ENCODE measurements at places on chromosomes 1 and 21.

- DNase-seq: no peak
Measured at GRCh38 chr1:47487850-47488450, 50.1 kb downstream of the FOXD2 start.

DNA sequence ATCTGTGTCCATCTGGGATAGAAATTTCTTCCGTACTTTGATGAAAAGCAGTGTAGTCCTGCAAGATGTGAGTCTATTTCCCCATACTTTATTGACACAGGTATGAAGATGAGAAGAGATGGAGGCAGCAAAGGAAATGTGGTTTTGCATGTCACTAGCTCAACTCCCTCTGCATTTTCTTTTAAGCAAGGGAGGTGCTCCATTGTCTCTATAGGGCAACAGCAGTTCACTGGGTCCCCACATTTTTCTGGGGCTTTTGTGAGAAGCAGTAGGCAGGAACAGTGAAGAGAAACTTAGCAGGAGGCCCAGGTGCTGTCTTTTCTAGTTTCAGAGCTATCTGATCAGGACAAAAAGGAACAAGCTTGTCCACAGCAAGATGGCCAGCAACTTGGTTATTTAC, 37.1 kb downstream of the C21orf91 start:
- no peak for DNase-seq

GRCh38 chr1:238123201-238123600, 232.5 kb upstream of the ZP4 start:
- DNase-seq: no peak

DNA sequence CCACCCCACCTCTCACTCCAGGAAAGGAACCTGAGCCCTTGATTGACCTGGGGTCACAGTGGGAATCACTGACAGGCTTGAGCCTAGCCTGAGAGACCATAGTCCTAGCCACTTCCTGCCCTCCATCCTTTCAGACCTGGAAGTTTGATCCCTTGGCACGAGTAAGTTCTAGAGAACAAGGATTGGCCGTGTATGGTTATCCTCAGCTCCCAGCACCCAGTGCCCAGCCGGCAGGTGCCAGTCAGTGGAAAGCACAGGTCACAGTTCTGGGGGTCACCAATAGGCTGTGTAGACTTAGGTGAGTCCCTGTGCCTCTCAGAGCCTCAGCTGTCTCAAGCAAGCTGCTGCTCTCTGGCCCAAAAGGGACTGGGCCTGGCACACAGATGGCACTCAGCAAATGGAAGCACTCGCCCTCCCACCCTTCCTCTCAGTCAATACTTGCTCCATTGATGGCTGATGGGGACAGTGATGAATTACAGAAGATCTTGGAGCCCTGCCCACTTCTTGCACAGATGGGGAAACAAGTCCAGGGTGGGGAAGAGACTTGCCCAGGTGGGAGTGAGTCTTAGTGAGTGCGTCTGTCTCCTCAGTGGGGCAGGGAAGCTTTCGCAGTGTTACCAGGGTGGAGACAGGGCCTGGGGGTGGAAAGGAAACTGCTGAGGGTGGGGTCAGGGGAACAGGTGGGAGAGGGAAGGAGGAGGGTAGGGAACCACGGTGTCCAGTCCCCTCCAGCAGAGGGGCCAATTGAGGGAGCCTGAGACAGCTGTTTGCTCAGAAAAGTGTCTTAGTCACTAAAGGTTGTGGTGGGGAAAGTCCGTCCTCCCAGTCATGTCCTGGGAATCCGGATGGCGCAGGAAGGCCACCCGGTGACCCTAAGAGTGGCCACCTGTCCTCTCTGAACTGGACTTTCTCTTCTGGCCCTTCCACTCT, 2.6 kb upstream of the KCNQ4 start:
- no peak for DNase-seq

GRCh38 chr1:11100149-11100493, 452 bp upstream of the EXOSC10 start:
- DNase-seq: no peak

DNA sequence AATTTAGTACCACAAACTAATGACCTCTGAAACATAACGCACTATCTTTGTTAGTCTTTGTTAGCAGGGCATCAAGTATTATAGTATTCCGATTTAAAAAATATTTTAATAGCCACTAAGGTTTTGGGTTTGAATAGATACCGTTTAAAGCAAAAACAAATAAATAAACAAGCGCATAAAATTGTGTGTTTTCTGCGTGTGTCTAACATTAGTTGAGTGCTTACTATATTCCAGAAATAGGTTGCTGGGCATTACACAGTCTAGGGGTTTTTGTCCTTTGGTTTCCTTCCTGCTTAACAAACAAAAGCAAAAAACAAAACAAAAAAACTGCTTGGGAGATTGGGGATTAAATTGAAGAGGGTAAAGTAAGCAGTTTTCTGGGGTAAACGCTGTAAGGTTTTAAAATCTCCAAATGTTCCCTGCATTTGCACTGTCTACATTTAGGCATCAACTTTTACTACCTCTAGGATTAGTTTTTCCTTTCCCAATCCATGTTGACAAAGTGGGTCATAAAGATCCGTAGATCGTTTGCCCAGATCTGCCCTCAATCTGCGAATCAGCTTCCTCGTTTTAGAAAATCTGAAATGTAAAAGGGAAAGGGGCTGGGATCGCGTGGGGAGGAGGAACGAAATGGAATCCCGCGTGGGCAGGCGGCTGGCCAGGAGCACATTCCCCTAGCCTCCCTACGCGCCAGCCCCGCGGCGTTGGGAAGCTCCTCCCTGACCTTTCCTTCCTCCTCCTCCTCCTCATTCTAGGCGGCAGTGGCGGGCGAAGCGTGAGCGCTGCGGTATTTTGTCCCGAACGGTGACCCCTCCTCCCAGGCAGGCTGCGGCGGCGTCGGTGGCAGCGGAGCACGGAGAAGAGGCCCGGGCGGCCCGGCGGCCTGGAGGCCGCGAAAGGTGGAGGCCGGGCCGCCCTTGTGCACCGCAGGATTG, at the start of gene KCTD3:
TSS of gene KCTD3 (plus strand) at position 749 of the 935 bp plus-strand sequence. CDS start 382 bp downstream, outside the sequence.
- no peak for DNase-seq

GRCh38 chr1:175070818-175071217, 3.2 kb downstream of the TNN start:
- DNase-seq: no peak

GRCh38 chr1:17013491-17014320, 2.0 kb upstream of the ATP13A2 start:
- no peak for DNase-seq

GRCh38 chr1:186187601-186188000, 187.5 kb downstream of the TPR start:
- no peak for DNase-seq

GRCh38 chr1:230147253-230148125, 80.5 kb downstream of the GALNT2 start:
- no peak for DNase-seq

GRCh38 chr1:171787686-171788480, 6.4 kb downstream of the METTL13 start:
- DNase-seq: no peak

- DNase-seq: no peak
Measured at GRCh38 chr1:22824466-22824865, 113.8 kb downstream of the EPHB2 start.

GRCh38 chr1:157233131-157233530, 94.9 kb upstream of the ETV3 start:
- no peak for DNase-seq

DNA sequence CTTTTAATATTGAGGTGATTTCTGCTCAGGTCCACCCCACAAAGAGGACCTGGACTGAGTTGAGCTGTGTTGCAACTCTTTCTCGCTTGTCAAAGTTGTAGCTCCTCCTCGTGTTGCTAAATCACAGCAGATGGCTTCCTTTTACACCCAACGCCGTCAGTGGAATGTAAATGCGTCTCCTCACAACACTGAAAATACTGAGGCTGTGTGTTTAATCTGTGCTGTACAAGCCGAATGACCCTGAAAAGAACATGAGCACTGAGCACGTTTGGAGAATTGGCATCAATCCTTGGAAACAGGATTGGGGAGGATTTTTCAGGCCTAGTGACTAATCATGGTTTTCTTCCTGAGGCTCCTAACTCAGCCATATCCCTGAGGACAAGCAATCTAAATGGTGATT, 196.0 kb downstream of the CRB1 start:
- no peak for DNase-seq

DNA sequence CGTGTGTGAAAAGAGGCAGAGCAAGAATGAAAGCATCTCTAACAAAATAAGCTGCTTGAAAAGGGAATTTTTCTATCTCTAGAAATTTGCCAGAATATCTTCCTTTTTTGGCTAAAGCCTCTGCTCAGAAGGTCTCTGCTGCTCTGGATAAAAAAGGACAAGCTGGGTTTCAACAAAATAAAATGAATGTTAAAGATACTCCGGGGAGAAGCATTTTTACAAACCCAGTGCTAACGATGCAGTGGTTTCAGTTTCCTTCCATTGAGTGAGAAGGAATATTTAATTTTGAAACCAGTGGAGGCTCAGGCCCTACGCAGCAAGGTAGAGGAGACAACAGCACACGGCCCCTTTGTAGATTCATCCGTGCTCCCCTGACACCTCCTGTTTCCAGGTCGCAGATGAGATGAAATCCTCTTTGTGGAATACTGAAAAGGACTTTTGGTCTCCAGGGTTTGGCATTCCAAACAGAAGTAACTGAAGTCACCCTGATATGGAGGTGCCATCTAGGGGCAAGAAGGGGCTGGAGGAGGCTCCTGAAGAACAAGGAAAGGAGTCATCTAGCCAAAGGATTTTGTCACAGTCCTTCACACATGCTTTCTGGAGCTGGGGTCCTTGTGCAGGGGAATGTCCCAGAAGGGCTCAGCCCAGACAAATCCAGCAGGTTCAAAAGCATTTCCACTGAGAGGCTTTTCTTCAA, 65.7 kb upstream of the SYT6 start:
- DNase-seq: no peak

DNA sequence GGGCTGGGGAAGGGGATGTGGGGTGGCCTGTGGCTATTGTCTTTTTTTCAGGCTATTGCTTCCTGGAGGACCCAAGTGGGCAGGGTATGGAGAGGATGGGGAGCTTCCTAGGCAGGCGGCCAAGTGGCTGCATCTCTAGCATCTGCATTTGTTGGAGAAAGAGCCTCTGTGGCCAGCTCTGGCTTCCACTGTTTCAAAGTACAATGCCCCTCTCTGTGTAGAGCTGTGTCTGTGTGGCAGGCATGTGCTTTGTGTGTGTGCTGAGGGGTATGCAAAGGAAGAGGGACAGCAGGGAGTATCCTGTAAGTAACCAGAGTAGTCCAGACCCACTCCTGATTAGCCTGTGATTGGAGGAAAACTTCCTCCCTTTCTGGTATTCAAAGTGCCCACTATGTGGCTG, 40.6 kb downstream of the KCNA2 start:
- DNase-seq: no peak

DNA sequence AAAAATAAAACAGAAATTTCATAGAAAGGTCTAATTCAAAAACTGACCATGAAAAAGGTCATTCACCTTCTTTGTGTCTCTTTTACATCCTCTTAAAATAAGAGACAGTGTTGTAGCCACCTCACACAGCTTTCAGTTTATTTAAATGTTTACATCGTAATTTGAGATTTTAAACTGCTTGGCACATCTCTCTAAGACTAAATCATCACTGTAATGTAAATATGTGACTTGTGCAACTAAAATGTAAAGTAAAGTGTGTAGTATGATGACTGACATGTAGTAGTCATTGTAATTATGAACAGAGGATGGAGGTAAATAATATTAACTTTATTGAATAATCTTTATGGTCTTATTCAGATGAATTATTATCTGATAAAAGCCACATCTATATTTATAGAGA, 283.9 kb downstream of the KCNT2 start:
- DNase-seq: no peak

- DNase-seq: no peak
Measured at GRCh38 chr1:230892018-230892491, 23.7 kb upstream of the C1orf198 start.

DNA sequence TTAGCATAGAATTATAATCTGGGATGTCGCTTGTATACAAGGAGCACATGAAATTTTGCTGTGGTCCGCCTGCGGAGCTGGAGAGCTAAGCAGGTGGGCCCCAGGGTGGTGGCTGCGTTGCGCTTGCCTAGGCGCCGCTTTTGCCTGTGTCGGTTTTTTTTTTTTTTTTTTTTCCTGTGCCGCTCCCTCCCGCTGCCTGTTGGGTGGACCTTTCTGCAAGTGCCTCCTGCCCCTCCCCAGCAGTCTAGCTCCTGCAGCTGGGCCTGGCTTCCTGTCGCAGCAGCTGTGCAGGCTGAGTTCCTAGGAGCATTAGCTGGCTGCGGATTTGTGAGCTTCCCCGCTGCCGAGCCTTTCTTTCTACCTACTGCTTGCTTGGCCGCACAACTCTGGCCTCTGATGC, 20.6 kb downstream of the PYHIN1 start:
- DNase-seq: no peak

DNA sequence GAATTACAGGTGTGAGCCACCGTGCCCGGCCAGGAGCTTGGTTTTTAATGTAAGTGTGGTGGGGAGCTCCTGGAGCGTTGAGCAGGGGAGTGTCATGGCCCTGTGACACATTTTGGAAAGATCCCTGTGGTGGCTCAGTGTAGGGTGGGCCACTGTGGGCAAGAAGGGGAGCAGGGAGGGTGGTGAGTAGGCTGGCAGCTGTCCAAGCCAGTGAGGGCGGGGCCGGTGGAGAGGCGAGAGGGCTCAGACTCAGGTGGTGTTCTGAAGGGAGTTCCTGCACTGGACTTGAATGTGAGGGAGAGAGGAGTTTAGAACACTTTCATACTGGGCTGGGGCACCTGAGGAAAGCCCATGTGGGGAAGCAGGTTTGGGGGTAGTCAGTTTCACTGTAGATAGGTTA, 3.1 kb upstream of the EVA1B start:
- no peak for DNase-seq

GRCh38 chr21:40386294-40386911, 460.6 kb downstream of the DSCAM start:
- no peak for DNase-seq

GRCh38 chr1:3359756-3360440, 94.6 kb upstream of the ARHGEF16 start:
- DNase-seq: no peak

DNA sequence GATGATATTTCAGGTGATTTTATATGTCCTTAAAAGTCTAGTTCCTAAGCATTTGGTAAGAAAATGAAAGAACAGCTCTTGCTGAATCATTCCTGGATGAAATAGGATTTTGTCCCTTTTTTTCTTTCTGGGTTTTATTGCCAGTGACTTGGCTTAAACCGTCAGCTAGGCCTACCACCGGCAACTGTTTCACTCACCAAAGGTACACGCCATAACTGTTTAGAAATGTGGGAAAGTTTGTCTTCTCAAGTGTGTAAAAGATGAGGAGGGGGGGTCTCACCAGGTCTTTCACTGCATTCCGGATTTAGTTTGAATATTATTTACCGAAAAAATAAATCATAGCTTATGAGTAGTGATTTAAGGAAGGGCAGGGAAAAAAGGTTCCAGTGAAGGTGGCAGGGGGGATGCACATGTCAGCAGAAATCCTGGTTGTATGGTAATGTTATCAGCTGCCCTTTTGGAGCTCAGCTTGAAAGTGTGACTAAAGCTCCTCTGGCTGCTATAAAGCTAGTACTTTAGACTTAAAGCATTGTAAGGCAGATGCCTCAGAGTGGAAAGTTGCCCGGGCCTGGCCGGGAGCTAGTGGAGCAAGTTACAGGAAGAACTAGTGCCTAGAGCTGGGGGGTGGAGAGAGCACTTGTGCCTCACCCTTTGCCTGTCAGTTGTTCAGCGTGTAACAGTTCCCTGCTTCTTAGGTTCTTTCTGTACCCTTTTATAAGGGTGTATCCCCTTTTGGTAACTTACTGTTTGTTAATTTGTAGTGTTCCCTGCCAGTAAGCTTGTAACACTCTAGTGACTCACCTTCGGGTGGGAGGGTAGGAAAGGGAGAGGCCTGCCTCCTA, 3.1 kb downstream of the ATP1A1 start:
- DNase-seq: peak; percentile 37

- DNase-seq: no peak
Measured at GRCh38 chr21:37445228-37445627, 78.7 kb downstream of the DYRK1A start.

Measured in T-cell (primary cell).